ENCODE measurements at places on chromosomes 13 and 19.

GRCh38 chr13:43732726-43733125, 54.0 kb downstream of the ENOX1 start:
- no peak for DNase-seq

DNA sequence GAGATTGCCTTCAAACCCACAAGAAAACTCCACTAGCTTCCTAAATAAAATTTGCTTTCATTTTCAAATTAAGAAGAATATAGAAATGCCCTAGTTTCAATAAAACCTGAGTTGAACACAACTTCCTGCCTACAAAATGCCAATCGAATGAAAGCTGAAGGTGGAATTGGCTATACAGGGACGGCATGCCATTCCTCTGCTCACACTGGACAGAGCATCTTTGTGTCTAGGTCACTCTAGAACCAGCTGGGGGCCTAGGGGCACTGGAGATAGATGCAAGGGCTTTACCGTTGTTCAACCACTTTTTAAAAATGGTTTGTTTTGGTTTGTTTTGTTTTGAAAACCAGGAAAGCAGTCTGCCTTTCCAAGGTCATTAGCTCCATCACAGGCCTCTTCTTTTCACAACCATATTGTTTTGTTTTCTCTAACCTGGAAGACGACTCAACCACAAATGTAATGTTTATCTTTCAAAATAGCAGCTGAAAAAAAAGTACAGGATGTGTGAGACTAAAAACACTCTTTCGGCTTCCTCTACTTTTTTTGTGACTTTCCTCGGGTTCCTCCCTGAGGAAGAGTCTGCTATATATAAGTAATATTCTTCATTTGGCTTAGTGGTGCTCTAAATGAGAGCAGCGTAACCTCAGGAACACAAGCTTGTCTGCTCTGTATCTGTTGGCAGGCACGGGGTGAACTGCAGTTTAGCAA, 11.9 kb upstream of the ITM2B start:
- DNase-seq = peak; percentile 23

DNA sequence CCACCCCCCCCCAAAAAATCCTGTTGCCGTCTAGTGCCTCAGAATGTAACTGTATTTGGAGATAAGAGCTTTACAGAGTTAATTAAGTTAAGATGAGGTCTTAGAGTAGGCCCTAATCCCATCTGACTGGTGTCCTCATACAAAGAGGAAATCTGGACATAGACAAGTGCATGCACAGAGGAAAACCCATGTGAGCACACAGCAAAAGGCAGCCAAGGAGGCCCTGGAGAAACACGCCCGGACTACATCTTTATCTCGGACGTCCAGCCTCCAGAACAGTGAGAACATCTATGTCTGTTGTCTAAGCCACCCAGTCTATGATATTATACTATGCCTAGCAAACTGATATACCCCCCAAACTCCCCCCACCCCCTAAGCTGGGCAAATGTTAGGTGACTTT, 193.8 kb downstream of the KATNAL1 start:
- no peak for DNase-seq

- DNase-seq = no peak
These were observed 24.8 kb downstream of the RANBP3 start for GRCh38 chr19:5953030-5953589.

- DNase-seq = no peak
These were observed 13.2 kb upstream of the CAMSAP3 start for GRCh38 chr19:7582446-7582845.

GRCh38 chr13:20457670-20458069, 68.0 kb downstream of the CRYL1 start:
- no peak for DNase-seq

DNA sequence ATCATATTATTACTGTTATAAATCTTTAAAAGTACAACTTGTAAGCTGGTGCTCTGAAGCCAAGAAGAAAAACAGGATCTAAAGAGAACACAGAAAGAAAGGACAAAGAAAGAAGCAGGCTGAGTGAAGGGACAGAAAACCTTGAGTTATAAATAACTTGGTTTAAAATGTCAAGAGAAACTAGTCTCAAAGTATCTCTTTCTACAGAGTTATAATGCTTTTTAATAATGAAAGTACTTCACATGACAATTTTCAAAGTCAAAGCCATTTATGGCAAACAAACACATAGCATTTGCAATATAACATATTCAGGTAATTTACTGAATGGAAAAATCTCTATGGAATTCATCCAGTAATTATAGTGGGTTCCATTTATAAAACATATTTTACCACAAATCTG, 33.4 kb downstream of the CAB39L start:
- DNase-seq = no peak

GRCh38 chr13:48224701-48225100, 8.3 kb upstream of the ITM2B start:
- DNase-seq = no peak

GRCh38 chr19:47618771-47619170, 9.8 kb downstream of the BICRA start:
- DNase-seq = no peak

- DNase-seq = peak; percentile 6
These were observed 2.3 kb upstream of the CD320 start for GRCh38 chr19:8310342-8311055.

- no peak for DNase-seq
These were observed 11.0 kb upstream of the CA11 start for GRCh38 chr19:48656840-48657474.

DNA sequence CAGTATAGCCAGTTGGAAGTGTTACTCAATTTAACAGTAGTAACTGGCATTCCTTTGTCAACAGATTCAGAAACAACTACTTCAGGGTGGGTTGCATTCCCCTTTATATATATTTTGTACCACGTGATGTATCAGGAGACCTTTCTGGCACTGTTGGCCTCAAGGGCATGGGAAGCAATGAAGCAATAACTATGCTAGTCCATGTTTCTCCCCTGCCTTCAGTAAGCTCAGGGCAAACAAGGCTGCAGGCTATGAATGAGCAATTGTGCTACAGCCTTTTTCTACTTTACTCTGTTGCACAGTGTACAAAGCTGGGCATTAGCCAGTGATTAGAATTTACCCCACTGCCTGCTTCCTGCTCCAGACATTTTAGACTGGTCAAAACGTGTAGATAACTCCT, 348.8 kb downstream of the GPC5 start:
- DNase-seq = no peak

- no peak for DNase-seq
These were observed 136.7 kb downstream of the ZDHHC20 start for GRCh38 chr13:21322327-21322965.

DNA sequence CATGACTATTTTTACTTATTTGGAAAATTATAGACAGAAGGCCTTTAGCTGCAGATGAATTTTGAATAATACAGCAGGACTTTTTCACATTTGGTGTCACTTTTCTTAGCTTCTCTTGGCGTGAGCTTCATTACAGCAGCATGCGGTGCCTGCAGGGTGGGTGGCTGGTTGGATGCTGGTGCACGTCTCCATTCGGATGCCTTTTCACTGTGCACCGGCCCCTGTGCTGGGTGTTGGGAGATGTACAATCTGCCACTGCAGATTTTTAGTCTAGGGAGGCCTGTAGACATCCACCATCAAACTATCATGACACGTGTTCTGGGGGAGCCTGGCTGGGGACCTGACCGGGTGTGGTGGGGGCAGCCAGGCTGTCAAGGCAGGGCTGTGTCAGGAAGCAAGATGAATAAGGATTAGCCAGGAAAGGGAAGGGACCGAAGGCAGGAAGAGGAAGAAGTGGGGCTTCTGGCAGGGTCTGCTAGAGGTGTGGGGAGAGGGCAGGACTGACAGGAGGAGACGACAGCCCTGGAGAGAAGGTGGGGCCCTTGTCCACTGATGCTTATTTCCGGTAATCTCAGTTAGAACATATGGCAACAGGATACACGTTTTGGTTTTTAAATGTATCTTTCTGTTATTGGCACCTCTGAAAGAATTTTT, 88.8 kb downstream of the ARHGEF7 start:
- no peak for DNase-seq

DNA sequence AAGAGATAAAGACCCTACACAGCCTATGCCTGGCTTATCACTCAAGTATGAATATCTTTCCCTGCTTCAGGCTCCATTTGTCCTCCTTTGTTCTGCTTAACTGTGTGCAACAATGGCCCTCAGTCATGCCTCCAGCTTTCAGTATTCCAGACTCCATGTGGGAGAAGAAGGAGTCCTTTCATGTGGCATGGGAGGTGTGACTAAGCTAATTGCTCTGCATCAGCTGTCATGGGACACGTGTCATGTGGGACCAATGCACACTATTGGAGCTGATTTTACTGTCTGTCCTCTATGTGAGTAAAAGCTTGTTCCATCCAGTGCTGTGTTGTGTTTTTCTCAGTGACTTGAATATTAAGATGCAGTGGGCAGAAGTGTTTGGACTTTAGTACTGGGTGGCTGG, 1198.3 kb downstream of the OLFM4 start:
- DNase-seq = no peak

DNA sequence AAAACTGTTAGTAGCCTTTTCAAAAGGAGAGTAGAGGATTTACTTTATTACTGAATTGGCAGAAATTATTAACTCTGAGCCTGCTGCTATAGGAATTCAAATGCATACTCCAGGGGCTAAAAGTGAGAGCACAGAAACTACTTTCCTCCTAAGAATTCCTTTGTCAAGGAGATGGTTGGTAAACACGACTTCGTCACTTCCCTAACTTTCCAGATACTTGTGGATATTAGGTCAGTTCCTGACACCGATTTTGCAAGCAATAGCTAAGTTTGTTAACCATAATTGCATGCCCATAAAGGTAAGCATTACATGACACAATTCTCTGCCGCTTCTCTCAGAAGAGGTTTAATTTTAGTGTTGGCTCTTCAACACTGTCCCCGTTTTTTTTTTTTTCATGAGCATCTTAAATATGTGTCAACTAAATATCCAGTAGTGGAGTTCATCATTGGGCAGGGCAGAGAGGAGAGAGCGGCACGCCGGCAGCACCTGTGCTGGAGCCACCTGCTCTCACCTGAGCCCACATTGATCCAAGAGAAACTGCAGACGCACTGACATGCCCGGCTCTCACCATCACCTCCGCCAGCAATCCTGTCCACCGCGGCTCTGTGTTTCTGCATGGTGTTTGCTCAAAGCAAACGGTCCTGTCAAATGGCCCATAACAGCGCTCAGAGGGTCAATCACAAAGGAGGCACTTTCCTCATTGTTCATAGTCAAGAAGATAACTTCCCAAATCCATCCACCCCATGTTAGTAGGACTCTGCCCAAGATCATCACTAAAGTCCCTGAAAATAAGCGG, 2.6 kb downstream of the MED26 start:
- no peak for DNase-seq

DNA sequence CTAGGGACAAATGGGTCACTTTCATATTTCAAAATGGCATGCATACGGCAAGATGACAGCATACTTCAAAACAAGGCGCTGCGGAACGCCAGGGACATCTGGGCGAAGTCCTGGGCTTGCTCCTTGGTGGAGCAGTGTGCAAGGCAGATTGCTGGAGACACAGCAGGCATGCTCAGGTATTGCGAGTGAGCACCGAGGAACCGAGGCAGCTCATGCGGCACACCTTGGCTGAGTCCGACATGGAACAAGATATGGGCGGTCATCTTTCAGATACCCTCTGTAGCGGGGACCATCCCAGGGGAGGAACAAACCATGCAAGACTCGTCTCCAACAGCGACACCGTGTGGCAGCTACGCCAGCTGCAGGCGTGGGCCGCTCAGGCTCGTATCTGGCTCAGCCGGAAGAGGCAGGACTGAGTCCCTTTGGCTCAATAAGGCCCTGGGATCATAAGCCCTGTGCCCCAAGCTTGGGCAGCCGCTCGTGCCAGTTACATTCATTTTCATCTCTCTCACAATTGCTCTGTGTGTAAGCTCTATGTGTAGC, 112.4 kb downstream of the NUFIP1 start:
- DNase-seq = no peak

DNA sequence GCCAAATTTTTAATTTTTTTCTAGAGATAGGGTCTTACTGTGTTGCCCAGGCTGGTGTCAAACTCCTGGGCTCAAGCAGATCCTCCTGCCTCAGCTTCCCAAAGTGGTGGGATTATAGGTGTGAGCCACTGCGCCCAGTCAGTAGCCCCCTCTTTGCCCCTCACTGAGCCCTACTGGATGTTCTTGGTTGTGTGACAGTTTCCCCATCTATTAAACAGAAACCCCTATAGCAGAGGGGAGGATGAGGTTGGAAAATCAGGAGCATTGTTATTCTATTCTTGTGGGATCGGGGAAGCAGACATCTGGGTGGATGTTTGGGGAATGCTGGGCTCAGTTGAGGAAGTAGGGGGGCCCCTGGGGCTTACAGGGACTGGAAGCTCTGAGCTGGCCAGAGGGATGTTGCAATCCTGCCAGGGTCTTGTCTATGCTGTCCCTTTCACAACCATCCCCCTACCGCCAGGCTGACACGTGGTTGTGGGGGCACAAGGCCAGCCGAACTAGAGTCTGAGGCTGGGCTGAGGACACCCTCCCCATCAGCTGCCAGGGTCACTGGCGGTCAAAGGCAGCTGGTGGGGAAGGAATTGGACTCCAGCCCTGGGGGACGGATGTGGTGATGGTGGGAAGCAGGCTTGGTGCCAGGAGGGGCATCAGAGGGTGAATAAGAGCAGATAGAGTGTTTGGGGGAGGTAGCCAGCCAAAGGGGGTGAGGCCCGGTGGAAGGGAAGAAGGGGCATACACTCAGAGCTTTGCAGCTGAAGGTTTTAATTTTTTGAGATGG, 10.9 kb downstream of the APOC1 start:
- no peak for DNase-seq

DNA sequence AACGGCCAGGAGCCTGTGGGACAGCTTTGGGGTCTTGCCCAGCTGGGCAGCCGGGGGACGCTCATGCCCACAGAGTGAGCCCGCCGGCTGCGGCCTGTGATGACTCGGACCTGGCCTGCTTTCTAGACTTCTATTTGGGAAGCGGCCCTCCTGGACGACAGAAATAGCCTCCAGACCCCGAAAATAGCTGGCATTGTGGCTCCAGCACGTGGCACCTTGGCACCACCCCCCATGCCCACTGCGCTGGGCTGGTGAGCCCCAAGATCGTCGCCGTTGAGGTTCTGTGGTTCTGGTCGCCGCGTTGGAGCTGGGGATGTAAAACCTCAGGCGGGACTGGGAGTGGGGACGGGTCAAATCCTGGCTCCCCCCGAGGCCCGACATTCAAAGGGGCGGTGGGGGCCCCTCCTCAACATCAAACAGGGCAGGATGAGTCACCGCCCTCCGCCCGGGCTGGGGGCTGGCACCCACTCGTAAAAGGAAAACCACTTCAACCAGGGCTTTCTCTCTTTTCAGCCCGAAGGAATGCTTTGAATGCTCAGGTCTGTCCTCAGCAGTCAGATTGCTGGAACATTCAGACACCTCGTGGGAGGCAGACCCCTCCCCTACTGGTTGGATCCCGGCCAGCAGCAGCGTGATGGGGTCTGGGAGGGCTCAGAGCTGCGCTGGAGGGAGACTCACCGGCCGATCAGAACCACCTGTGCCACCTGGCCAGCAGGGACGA, 42.1 kb downstream of the GADD45B start:
- peak; percentile 68 for DNase-seq
